Adipocyte (in vitro differentiated cells): ENCODE measurements at places on chromosomes 12 and 14.
A peak's percentile ranks its signal among the peaks of the same experiment; 100 is the strongest.

DNA sequence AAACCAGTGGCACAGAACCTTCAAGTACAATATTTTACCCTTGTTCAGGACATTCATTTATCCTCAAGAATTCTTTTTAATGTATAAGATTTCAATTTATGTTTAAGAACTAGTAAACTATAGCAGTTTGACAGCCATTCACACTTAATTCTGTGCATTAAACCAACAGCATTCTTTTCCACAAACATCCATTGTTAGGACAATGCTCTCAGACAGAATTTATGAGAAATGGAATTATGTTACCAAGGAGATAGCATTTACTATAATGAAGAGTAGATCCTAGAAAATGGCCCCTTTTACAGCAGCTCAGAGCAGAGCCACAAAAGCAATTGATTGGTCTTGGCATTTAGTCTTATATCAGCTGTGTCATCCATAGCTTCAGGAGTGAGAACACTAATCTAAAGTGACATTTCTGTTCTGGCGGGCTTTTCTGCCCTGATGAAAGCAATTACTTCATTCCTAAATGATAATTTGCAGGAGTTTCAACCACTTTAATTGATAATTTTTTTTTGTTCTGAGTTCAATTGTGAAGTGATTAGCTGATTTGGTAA, 268.9 kb downstream of the NPAS3 start:
- no peak for DNase-seq

DNA sequence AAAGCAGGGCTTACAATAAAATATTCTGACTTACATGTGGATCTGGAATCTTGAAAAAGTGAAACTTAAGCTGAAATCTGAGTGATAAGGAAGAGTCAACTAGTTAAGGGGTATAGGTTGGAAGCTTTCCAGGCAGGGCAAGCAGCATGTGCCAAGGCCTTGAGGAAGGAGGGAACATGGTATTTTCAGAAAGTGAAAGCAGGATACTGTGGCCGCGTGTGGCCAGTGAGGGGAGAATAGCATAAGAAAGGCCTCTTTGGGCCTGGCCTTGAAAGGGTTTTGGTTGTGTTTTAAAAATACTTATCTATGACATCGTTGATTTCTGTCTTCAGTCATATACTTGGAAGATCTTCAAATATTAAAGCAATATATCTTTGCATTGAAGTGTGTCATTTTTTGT, 213.4 kb downstream of the AKAP6 start:
- DNase-seq = no peak

- DNase-seq = no peak
Observed at GRCh38 chr14:48435221-48435620, 759.8 kb upstream of the MDGA2 start.

- DNase-seq = peak; percentile 50
Observed at GRCh38 chr14:77615361-77616132, 890 bp downstream of the SPTLC2 start.

DNA sequence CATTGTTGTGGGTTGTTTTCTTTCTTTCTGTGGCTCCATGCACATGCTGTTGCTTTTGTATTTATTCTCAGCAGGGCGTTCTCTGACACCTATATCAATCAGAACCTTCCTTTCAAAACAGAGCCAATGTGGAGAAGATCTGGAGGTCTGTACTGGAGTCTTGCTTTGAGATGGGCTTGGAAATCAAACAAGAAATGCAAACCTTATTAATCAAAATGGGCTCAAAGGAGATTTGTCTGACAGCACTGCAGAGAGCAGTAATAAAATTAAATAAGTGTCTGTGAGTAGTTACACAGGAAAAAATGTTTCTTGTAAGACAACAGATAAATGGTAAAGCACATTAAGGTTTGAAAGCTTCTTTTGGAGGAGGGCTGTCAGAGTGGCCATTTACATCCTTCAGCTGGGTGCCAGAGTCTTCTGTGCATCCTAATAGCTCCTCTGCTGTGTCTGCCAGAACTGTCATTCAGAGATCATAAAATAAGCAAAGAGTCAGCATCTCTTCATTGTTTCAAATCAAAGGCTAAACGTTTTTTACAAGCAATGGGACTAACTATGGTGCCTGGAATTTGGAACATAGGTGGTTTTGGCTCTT, 414.3 kb downstream of the NAV3 start:
- no peak for DNase-seq

GRCh38 chr14:104845834-104846441, 19.1 kb upstream of the CEP170B start:
- no peak for DNase-seq

GRCh38 chr12:82981150-82981549, 294.4 kb downstream of the TMTC2 start:
- peak; percentile 56 for DNase-seq

DNA sequence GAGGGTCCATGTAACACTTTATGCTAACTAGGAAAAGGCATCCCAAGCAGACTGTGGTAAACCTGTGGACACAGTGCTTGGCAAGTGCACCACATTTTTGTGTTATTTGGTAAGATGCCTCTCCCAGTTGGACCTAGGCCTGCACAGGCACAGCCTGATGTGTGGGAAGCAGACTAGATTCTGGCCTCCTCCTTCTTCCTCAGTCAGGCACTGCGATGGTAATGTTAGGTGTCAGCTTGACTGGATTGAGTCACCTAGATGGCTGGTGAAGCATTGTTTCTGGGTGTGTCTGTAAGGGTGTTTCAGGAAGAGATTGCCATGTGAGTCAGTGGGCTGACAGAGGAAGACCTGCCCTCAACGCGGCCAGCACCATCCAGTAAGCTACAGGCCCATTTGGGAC, 25.3 kb upstream of the RHOJ start:
- peak; percentile 29 for DNase-seq

- DNase-seq = no peak
Observed at GRCh38 chr14:72052356-72052755, 120.1 kb downstream of the RGS6 start.

DNA sequence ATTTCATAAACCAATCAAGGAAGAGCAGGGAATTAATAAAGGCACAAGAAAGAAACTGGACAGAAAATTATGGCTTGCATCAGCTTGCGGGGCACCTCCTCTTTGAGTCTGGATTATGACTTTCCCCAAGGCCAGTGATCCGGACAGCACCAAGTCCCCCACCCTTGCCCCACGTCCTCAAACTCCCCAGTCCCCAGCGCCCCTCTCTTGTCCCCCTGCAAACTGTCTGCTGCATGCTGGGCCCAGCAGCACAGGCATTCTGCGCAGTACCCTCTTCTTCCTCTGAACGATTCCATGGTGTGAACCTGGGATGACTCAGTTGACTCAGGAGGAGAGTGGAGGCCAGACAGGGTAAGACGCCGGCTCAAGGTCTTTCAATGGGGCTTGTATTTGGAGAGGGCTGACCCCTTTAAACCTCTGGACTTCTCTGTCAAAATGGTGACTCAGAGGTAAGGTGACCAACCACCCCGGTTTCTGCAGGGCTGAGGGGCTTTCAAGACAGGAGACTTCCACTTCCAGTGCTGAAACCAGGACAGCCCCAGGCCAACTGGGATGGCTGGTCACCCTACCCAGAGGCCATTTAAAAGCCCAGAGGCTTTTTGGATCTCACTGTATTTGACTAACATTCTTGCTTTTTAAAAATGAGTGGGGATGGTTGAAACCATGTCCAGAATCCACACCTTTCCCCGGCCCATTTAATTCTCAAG, 13.5 kb downstream of the C14orf132 start:
- DNase-seq = no peak

GRCh38 chr14:76690502-76691105, 70.7 kb upstream of the VASH1 start:
- no peak for DNase-seq

DNA sequence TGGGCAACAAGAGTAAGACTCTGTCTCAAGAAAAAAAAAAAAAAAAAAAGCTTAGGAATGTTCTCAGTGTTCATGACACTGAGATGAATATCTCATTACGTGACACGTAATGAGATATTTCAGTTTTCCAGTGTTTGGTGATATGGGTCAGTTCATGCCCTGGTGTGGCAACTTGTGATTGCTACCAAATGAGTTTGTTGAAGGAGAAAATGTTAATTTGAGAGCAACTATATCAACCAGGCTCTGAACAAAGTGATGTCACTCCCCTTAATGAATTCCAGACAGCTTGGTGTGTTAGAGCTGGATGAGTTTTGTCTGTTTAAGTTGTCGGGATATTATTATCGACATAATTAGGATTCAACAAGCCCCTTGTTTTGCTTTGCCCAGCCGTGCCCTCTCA, 211.7 kb downstream of the DPF3 start:
- peak; percentile 96 for DNase-seq

GRCh38 chr14:30240685-30241084, 313.0 kb upstream of the PRKD1 start:
- peak; percentile 46 for DNase-seq

- no peak for DNase-seq
Observed at GRCh38 chr14:65335411-65335947, 77.1 kb upstream of the FUT8 start.

DNA sequence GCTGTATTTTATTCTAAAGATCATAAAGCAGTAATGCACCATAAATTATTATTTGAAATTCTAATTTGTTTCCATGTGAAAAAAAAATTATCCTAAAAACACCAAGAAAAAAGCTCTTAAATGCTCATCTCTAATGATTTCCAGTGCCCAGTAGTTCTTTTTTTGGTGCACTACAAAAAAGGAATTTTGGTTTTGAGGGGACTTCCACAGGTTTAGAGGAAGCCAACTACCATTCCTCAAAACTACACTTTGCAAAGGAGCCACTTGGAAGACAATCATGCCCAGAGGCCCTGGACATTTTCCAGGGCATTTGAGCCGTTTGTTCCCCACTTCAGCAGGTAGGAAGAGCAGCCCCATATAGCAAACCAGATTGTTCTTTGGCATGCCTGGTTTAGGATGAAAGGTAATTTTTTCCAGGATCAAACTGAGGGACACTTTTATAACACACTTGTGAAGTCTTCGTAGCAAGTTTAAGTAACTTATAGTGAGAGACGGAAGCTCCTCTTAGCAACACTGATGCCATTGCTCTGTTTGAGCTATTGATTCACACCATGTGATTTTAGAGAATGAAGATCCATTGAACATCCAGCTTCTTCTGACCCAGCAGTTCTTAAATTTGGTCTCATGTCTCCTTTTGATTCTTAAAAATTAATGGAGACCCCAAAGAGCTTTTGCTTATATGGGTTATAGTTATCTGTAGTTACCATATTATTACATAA, 187.9 kb downstream of the ETV6 start:
- no peak for DNase-seq

GRCh38 chr14:89600950-89601826, 184.2 kb upstream of the FOXN3 start:
- peak; percentile 45 for DNase-seq
